Right renal cortex interstitium (tissue), 3 donors: ENCODE measurements at places on chromosomes 12 and 14.

- DNase-seq: no peak
These were observed 63.8 kb downstream of the PRKCH start for GRCh38 chr14:61385002-61385685.

DNA sequence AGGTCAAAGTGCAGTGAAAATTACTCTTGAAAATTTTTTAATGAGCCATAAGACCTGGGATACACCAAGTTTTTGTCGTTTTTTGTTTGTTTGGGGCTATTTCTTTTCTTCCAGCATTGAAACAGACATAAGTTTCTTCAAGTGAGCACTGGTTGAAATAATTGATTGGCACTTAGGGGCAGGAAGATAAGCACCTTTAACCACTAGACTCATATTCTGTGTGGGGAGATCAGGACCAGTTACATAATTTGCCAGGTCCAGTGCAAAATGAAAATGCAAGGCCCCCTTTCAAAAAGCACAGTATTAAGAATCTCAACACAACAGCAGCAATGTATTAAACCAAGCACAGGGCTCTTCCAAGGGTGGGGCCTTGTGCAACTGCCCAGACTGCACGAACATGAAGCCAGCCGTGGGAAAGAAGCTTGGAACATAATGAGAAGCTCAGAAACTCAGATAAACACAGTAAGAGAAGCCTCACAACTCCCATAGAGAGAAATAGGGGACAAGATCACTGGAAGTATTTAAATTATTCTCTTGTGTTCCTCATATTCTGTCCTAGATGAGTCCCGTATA, 3.2 kb upstream of the TCP11L2 start:
- no peak for DNase-seq

DNA sequence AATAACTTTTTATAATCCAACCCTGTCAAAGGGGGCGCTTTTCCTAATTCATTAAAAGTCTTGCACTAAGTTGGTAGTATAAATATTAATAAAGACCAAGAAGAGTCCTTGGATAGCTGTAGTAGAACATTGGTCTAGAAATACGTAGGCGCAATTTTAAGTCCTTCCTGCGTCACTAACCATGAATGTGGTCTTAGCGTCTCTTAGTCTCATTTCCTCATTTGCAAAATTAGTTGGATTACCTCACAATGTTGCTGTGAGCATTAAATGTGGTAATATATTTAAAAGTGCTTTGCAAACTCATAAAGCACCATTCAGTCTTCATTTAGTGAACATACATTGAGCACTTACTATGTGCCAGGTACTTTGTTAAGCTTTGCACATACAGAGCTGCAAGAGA, 149.7 kb downstream of the AEBP2 start:
- DNase-seq: no peak

DNA sequence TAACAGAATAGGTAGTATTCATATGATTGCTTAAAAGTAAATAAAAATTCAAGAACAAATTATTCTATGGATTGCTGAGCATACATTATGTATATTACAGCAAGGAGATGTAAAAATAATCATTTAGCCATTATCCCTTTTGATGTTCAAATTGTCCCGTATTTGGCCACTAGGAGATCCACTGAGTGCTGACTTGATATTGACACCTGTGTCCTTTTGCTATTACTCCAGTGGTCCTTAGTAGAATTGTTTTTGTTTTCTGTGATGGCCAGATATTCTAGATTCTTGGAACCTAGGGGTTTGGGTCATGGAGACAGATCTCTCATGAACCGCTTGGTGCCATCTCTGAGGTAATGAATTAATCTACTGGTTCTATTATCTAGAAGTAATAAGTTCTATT, 16.8 kb downstream of the ERO1A start:
- no peak for DNase-seq

DNA sequence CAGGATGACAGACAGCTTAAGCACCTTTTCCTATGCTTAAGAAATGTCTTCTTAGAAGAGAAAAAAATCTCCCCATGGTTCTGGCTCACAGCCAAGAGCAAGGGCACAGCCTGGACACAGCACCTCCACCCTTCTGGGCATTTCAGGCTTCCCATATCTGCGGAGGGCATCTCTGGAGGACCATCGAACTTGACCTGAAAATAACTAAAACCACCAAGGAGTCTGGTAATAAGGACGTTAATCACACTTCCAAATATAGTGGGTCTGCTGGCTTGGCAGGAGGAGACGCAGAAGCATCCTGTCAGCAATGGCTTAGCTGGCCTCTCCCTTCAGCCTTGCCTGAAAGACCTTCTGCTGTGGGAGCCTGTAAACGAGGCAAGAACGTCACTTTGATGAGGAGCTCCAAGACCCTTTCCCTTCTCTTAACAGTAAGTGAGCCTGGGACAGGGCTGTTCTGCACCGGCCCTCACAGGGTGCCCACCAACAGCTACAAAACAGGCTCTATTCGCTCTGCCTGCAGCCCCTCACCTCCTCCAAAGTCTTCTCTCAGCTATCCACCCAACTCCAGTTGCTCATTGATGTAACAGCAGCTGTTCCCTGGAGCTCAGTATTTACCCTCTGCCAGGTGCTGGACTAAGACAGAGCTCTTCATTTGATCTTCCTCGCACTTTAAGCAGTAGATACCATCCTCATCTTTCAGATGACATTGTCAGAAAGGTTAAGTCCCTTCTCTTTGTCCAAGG, 13.2 kb downstream of the SETD3 start:
- DNase-seq: no peak

- no peak for DNase-seq
These were observed 9.9 kb downstream of the BMAL2 start for GRCh38 chr12:27342536-27342935.

DNA sequence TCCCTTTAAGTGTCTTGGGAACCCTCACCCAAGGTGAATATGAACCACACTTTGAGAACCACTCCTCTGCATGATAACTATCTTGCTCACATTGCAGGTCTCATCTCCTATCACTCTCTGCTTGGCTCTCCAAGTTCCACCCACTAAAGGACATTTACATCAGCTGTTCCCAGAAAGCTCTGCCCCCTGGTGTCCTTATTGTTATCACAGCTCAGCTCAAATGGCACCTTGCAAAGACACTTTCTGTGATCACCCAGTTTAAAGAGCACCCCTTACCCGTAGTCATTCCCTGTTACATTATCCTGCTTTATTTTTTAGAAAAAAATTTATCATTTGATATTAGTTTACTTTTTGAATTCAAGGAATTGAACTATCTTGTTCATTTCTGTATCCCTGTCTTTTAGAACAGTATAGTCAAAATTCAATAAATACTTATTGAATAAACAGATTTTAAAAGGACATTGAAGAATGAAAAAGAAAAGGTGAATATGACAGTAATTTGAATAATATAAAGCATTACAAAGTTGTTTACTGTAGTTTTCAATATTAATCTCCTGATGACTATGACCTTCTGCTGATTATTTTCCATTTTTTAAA, 20.5 kb upstream of the GUCY2C start:
- DNase-seq: no peak

DNA sequence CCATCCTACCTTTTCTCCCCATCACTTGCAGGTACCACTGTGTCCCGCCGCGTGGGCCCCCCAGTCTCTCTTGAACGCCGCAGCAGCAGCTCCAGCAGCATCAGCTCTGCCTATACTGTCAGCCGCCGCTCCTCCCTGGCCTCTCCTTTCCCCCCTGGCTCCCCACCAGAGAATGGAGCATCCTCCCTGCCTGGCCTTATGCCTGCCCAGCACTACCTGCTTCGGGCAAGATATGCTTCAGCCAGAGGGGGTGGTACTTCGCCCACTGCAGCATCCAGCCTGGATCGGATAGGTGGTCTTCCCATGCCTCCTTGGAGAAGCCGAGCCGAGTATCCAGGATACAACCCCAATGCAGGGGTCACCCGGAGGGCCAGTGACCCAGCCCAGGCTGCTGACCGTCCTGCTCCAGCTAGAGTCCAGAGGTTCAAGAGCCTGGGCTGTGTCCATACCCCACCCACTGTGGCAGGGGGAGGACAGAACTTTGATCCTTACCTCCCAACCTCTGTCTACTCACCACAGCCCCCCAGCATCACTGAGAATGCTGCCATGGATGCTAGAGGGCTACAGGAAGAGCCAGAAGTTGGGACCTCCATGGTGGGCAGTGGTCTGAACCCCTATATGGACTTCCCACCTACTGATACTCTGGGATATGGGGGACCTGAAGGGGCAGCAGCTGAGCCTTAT, 9.2 kb downstream of the ARHGAP9 start:
- no peak for DNase-seq

GRCh38 chr12:3973973-3974644, 100.9 kb upstream of the PARP11 start:
- DNase-seq: no peak

GRCh38 chr14:54599966-54600716, 33.2 kb downstream of the SAMD4A start:
- no peak for DNase-seq

DNA sequence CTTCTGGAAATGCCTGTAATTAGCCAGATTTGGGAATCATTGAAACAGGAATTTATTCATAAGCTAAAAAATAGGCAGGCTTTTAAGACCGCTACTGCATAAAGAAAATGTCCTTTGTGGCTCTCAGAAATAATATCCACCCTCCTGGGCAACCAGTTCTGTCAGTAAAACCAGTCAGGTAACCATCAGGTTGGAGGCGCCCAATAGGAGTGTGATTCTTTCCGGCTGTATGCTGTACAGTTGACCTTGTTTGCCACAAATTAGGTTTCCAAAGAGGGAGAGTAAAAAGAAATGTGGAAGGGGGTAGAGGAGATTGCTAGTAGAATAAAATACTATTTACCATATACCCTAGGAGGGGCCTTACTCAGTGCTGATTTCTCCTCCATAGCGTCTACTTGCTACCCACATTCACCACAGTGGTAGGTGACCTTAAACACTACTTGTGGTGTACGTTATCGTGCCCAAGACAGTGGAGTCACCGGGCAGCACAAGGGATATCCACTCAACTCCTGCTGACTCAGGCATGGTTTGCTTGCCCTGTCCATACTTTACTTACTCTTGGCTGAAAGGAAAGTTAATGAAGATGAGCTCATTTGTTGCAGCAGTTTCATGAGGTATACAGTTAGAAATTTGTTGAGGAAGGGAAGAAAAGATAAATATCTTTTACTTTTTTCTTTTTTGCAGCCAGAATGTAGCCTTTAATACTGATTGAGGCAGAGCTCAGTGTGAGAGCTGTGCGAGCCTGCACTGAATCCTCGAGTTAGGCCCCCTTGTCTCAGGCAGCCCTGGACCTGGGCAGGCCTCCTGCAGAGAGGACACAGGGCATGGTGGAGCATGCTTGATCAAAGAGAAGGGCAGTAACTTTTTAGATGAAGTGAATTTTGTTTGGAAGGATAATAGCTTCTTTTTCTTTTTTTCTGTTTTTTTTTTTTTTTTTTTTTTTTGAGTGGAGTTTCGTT, 76.7 kb downstream of the DIP2B start:
- DNase-seq: no peak

DNA sequence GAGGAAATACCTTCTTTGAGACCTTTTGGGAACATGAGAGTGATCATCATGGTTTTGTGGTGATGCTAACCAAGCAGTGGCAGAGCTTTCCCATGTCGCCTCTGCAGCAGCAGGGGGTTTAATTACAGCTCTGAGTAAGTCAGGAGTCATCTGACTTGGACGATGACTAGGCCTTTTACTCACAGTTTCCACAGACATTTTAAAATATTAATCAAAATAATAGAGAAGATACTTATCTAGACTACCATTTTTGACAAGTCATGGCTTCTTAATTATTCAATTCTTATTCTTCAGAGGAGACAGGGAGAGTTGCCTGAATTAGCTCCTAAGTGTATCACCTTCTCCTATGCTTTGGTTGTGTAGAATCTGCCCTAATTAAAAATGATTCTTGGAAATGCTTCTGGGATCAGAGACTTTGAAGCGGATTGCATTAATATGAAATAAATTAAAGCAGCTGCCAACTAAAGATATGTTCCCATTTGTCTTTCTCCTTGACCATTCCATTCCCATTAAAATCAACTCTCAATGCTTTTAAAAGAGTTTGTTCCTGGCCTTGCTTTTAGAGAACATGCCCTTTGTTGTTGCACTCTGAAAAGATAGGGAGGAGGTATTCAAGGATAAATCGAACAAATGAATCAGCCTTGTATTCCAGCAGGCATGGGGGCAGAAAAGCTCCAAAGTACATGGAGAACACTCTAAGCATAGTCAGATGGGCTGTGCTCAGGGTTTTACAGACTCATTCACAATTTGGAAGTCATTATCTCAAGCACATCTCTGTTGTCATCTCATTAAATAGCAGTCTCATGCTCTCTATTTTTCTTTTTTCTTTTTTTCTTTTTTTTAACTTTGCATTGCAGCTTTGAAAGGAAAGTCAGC, 7.7 kb upstream of the IFNG-AS1 start:
- no peak for DNase-seq

DNA sequence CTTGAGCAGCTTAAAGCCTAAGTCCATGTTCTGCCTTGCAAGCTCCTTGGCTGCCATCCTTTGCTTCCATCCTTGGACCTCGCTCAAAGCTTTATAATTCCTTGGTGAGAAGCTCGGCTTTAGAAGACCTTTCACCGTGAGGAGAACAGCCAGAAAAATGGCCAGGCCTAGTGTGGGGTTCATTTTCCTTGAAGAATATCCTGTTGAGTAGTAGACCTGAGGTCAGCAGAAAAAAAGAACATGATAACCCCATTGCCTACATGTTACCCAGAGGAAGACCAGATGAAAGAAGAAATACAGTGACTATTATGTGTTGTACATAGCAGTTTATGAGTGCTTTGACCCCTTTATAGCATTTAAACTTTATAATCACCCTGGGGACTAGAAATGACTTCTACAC, 11.1 kb downstream of the SERPINA12 start:
- no peak for DNase-seq

- DNase-seq: no peak
These were observed 231.2 kb downstream of the VRK1 start for GRCh38 chr14:97028382-97028781.

DNA sequence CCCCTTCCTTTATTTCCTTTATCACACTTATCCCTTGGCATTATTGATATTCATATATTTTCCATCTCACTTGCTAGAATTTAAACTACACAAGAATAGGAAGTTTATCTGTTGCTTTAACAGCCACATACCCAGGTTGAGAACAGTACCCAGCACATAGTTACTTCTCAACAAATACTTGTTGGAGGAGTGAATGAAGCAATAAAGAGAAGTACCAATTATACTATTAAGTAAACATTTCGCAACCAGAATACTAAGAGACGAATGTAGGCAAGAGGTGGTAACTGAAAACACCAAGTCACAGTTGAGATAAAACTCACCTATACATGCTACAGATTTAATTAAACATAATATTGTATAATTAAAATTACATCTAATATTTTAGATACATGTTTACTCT, 110.9 kb downstream of the FSCB start:
- DNase-seq: no peak

GRCh38 chr12:4272424-4273272, 914 bp upstream of the CCND2 start:
- peak; percentile 58 for DNase-seq

GRCh38 chr12:3602488-3602887, 111.5 kb downstream of the PRMT8 start:
- no peak for DNase-seq

DNA sequence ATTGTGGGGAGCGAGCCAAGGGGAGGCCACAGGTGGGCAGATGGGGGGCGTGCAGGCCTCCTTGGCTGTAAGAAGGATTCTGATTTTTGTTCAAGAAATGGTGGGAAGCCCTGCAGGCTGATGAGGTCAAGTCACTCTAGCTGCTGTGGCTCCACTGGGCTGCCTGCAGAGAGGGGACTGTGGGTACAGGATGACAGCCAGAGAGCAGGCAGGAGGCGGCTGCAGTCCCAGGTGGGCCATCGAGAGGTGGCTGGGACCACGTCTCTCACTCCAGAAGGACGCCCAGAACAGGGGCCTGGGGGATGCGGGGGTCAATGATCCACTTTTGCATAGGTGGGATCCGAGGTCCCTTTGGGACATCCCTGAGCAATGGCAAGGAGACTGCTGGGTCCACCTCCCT, 9.1 kb downstream of the NCOR2 start:
- DNase-seq: no peak
